ENCODE measurements at places on chromosomes 7 and 10. TPM values are rescaled to one million over a fixed set of nuclear protein-coding genes. Genes with fewer than 3 reads are reported as not detected.

The FAM149B1 gene
- polyA plus RNA-seq = 34.5 TPM

DNA sequence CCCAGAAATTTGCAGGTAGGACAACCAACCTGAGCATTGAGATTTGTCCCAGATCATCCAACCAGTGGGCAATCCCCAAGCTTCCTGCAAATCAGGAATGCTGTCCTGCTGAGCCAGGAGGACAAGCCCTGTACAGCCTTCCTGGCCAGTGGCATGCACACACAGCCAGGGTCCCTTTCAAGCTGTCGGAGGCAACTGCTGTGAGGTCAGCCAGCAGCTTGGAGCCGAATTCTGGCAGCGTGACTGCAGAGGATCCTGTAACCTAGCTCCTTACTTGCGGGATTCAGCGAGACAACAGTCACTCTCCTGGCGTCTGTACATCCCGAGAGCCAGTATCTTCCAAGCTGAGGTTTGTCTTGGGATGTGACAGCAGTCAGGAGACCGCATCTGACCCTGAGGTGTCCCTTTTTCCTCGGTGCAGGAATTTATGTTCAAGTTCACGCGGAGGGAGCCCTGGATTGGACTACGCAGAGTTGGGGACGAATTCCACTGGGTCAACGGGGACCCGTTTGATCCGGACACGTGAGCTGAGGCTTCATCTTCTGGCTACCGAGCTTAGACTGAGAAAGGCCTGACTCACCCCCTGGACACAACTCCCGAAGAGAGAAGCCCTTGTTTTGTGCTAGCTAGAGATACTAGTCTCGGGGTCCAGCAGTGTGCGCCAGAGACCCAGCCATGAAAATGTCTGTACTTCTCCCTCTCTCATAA, 18.3 kb downstream of the CLEC2L start:
- DNase-seq = no peak

DNA sequence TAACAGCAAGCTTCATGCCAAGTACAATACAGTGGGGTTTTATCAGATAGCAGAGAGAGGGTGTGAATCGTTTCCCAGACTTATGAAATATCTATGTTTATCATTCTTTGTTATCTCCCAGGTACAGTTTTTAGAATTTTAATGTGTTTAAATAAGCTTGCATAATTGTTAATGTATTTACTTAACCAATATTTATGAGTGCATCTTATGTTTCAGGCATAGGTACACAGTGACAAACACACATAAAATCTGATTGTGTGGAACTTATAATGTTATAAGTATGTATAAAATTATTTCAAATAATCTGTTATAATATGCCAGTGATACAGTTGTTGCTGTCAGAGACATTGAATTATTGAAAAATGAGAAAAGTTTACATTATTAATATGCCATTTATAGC, 1011.4 kb upstream of the C7orf33 start:
- DNase-seq = no peak

- no peak for DNase-seq
Observed at GRCh38 chr10:70985824-70986622, 97.7 kb upstream of the PCBD1 start.

- DNase-seq = no peak
Observed at GRCh38 chr10:130656187-130656575, 520.0 kb downstream of the GLRX3 start.

DNA sequence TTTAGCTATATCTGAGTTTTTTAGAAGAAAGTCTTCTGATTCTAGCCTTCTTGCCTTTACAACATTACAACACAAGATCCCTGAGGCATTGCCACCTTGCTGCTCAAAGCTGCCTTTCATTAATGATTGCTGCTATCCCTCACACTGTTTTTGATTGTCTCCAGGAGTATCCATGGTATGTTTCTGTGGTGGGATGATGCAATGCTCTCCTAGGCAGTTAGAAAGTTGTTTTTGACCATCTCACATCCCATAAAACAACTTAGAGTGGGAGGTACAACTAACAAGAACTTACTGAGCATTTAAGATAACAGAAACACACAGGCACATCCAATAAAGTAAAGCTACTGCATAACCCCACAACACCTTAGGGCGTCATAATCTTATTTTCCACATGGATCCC, 1156.0 kb upstream of the LRRTM3 start:
- DNase-seq = no peak

GRCh38 chr10:50567384-50567783, 56.4 kb downstream of the SGMS1 start:
- DNase-seq = no peak

GRCh38 chr10:21458126-21458871, 67.2 kb downstream of the SKIDA1 start:
- DNase-seq = peak; percentile 78

- no peak for DNase-seq
Observed at GRCh38 chr10:16945593-16945992, 128.4 kb upstream of the RSU1 start.

DNA sequence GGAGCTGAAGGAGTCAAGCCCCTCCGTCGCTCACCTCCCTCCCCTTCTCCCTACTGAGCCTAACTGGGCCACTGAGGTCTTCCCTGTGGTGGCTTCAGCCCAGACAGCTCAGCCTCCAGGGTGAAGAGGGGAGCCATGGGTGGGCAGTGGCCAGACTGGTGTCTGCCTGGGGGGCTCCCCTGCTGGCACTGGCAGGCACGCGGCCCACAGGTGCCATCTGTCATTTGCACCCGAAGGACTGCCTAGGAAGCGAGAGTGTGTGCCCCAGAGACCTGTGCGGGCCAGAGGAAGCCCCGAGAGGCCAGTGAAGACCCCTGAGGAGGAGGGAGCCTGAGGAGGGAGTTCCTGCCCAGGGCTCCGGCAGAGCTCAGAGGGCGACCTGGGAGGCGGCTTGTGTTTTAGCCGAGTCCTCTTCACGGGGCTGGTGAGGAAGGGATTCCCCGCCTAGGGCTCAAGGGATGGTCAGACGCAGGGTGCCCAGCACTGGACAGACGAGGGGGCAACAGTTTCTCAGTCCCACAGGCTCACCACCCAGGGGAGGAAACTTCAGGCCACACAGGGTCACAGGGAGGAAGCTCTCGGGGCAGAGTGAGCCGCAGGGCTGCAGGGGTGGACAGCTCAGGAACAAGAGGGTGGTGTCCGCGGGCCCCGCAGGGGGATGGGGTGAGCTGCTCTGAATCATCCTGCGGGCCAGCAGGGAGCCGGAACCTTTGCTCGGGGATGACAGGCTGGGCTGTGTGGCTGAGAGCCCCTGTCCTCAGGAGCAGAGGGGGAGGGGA, 76.2 kb upstream of the PPP2R2D start:
- DNase-seq = no peak

DNA sequence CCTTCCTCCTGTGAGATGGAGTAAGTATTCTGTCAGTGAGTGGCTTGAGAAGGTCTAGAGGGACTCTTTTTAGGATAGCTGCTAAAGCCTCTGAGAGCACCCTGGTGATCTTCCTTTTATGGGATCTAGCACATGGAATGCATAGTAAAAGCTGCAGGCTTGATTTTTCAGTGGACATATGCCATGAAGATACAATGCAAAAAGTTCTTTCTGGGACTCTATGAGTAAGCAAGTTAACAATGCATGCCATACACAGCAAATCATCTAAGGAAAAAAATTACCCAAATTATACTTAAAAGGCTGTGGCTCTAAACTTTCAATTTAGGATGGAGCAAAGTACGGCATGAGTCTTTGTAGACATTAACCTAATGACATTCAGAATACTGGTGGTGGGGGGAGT, 154.5 kb downstream of the SGMS1 start:
- no peak for DNase-seq

GRCh38 chr7:108038986-108039385, 36.0 kb upstream of the LAMB1 start:
- DNase-seq = no peak

DNA sequence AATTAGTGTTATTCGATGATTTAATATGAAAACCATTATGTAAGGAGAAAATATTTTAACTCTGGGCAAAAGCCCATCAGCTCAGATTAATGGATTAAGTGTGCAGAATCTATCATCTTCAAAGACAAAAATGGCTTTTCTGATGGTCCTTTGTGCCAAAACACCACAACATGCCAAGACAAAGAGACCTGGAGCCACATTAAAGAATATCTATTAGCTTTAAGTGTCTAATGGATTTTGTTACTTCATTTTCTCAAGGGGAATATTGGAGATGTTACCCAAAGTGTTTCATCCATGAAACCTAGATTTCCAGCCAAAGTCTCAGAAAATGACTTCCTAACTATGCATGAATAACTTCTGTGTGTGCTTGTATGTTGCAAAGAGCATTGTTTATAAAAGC, 57.3 kb downstream of the MKX start:
- DNase-seq = no peak

Data from renal pelvis (tissue), 12 donors.